Activated CD4-positive, alpha-beta memory T cell treated with anti-CD3 and anti-CD28 coated beads for 36 hours (primary cell): ENCODE measurements at places on chromosomes 6 and 20.
A peak's percentile ranks its signal among the peaks of the same experiment; 100 is the strongest.

DNA sequence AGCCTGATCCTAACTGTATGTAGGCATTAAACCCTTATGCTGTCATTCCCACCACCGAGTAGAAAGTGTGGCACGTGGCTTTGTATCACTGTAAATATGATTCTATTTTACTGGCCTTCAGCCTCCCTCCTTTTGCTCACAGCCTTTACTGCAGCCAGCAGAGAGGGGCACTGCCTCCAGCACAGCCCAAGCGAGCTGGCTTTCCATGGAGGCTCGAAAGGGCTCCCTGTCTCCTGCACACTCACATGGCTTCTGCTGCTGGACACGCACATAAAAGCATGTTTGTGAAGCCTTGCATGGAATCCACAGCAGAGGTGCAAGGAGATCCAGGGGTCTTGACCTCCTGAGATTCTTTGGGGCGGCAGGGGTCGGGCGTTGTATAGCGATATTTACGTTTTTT is 51.3 kb downstream of the RNASET2 start:
- H3K27ac ChIP-seq = no peak overlapping the region
- no peak overlapping the region for H3K4me3 ChIP-seq
- no peaks in the 10 kb centered on the region for H3K27me3 ChIP-seq
- H3K4me1 ChIP-seq = peaks cover 18% of the 10 kb centered on the region
- DNase-seq = no peak

DNA sequence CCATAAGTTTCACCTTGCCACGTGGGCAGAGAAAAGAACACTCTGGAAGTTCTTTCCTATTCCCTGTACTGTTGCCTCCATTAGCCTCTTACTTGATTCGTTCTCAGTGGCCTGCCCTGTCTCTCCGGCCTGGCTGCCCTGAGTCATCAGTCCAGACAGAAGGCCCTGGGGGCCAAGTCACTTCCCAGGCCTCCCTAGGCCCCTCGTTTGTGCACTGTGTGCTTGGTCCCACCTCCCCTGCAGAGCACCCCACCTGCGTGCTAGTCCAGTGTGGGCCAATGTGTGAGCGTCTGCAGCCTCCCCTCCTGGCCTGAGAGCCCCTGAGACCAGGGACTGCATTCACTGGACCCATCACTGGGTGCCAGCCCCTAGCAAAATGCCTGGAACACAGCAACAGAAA is 191.2 kb upstream of the RREB1 start:
- H3K4me1 ChIP-seq = peaks cover 17% of the 10 kb centered on the region
- H3K27ac ChIP-seq = no peak overlapping the region
- peaks cover 36% of the 10 kb centered on the region for H3K27me3 ChIP-seq
- no peak for DNase-seq
- no peaks in the 10 kb centered on the region for H3K36me3 ChIP-seq

GRCh38 chr6:45930420-45931040 is 85.1 kb downstream of the CLIC5 start:
- peaks cover 7% of the 10 kb centered on the region for H3K4me1 ChIP-seq
- H3K27ac ChIP-seq = no peak overlapping the region

DNA sequence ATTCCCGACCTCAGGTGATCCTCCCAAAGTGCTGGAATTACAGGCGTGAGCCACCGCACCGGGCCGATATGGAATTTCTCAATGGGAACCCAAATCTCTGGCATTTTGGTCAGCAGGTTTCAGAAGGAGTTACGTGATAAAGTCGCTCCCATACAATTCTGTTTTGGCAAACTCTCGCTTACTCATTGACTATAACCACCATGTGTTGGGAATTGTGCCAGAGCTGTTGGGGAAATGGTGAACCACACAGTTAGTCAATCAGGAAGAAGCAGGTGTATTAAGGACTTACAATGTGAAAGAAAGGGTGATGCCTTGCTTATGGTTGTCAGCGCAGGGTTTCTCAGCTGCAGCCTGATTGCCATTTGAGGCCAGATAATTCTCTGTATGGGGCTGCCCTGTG is 410.5 kb downstream of the QKI start:
- peaks cover 2% of the 10 kb centered on the region for H3K27me3 ChIP-seq
- no peak overlapping the region for H3K4me3 ChIP-seq
- H3K36me3 ChIP-seq = no peaks in the 10 kb centered on the region
- H3K4me1 ChIP-seq = no peaks in the 10 kb centered on the region
- DNase-seq = no peak

DNA sequence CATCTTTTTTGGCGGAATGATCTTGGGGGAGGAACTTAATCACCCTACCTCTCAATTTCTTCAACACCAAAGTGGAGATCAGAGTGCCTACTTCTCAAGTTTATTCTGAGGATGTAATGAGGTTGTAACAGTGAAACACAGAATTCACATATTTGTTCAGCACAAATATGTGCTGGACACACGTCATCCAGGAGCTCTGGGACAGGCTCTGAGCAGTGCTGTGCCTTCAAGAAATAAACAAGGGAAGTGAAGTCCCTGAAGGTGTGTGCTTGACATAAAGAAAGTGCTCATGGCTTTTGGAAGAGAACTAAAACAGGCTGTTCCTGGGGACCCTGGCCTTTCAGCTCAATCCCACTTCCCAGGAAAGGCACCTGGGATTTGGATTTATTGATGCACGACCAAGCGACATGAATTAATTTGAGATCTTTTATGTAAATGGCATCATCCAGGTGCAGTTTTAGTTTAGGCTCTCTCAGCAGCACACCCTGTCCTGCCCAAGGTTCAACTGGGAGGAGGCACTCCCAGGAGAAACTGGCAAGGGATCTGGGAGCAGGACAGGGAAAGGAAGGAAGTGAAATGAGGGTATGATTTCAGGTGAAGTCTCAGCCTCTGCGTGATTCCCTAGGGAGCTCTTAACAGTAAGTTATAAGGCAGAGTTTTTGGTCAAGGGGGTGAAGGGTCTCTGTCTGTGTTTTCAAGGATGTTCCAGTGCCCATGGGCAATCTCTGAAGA is 211.0 kb downstream of the FOXA2 start:
- no peaks in the 10 kb centered on the region for H3K36me3 ChIP-seq
- H3K27me3 ChIP-seq = no peaks in the 10 kb centered on the region
- no peak for DNase-seq
- no peaks in the 10 kb centered on the region for H3K4me1 ChIP-seq
- H3K4me3 ChIP-seq = no peak overlapping the region

DNA sequence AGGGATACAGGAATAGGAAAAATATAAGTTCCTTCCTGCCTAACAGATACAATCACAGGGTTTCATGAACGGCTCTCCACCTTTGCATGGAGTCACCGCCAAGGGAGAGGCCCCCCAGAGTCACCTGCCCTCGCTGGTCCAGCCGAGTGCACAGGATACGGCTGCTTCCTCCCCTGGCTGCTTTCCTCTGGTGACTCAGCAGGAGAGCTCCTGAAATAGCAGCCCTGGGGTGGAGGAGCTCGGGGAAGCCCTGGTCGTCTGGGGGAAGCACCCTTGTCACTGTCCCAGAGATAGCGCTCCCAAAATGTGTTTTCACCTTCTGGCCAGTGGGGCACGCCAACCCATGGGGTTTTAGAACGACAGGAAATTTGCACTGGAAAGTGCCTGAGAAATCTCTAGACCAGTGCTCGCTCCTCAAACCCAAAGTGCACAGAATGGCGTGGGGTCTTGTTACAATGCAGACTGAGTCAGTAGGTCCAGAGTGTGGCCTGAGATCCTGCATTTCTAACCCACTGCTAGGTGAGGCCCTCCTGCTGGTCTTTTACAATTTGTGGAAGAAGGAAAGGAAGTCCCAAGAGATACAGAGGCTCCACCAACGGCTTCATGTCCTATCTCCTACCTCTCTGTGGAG is 35.9 kb upstream of the FAM50B start:
- H3K27me3 ChIP-seq = no peaks in the 10 kb centered on the region
- DNase-seq = peak; percentile 30
- H3K36me3 ChIP-seq = no peaks in the 10 kb centered on the region
- H3K4me3 ChIP-seq = no peak overlapping the region
- H3K27ac ChIP-seq = no peak overlapping the region
- H3K4me1 ChIP-seq = no peaks in the 10 kb centered on the region

DNA sequence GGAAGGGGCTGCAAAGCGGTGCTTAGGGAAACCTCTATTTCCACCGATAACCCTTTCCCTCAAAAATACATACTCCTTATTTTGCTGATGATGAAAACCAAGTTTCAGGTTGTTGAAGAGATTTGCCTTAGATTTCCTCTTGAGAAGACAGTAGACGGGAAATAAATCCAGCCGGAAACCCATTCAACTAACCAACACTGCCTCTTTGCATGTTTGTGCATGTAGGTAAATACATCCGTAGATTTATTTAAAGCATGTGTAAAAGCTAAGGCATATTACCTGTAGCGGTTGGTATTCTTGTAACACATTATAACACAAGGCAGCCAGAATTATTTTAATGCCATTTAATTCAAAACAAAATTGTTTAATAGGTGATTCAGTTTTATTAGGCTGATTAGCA is 136.3 kb upstream of the SLC22A23 start:
- no peak overlapping the region for H3K4me3 ChIP-seq
- H3K27me3 ChIP-seq = peaks cover 9% of the 10 kb centered on the region
- no peaks in the 10 kb centered on the region for H3K36me3 ChIP-seq
- H3K27ac ChIP-seq = no peak overlapping the region

GRCh38 chr6:39369987-39370386 is 47.5 kb upstream of the KCNK16 start:
- no peak overlapping the region for H3K4me3 ChIP-seq
- H3K27me3 ChIP-seq = peaks cover 8% of the 10 kb centered on the region
- H3K4me1 ChIP-seq = no peaks in the 10 kb centered on the region
- no peak for DNase-seq

DNA sequence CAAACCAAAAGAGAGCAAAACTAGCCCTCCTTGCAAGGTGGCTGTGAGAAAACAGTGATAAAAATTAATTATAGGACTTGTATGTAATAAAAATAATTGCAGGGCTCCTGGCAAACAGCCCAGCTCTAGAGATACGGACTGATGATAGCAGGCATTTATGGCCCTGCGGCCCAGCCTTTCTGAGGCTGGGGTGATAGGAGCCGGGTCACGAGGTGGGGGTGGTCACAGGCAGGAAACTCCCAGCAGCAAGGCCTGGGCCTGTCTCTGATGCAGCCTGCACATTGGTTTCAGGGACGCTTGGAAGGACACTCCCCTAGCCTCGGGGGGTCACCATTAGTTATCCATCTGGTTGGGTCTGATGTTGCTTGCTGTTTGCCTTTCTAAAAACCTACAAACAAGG is 18.7 kb upstream of the TTPAL start:
- H3K27me3 ChIP-seq = no peaks in the 10 kb centered on the region
- no peak overlapping the region for H3K4me3 ChIP-seq
- DNase-seq = no peak
- no peaks in the 10 kb centered on the region for H3K4me1 ChIP-seq
- no peaks in the 10 kb centered on the region for H3K36me3 ChIP-seq

- H3K36me3 ChIP-seq = peaks cover 10% of the 10 kb centered on the region
- H3K27ac ChIP-seq = no peak overlapping the region
- peaks cover 3% of the 10 kb centered on the region for H3K4me1 ChIP-seq
- H3K27me3 ChIP-seq = no peaks in the 10 kb centered on the region
These were observed 499.9 kb downstream of the UTRN start for GRCh38 chr6:144785056-144785455.

DNA sequence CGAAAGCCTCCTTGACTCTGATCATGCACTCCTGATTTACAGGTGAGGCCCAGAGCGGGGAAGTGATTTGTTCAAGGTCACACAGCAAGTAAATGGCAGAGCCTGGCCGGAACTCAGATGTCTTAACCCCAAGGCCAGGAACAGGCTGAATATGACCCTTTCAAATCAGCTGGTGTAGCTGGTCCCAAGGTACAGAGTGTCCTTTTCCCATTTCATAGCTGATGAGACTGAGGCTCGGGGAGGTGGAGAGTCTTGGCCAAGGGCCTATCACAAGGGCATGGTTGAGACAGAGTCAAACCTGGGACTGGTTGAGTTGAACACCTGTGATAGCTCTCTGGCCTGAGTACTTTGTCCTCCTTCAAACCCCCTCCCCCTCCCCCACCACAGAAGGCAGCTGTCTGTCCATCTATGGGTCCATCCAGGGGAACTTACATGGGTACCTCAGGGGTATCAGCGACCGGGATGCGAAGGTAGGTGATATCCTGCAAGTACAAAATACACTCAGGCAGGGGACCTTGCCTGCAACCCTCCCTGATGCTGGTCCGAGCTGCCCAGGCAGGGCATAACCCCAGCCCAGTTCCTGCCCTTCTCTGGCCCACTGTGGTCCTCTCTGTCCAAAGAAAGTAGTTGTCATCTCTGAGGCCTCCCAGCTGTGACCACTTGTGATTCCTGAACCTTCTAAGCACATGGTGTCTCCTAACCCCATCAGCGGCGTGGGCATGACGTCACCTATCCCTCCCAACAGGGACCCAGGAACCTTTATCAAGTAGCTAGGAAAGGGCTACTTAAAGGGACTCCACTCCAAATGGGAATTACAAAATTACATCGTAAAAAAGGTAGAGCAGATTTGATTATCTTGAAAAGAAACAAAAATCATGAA is 5.6 kb downstream of the DUSP15 start:
- peaks cover 21% of the 10 kb centered on the region for H3K27me3 ChIP-seq
- no peak for DNase-seq
- no peak overlapping the region for H3K4me3 ChIP-seq
- peaks cover 7% of the 10 kb centered on the region for H3K4me1 ChIP-seq

DNA sequence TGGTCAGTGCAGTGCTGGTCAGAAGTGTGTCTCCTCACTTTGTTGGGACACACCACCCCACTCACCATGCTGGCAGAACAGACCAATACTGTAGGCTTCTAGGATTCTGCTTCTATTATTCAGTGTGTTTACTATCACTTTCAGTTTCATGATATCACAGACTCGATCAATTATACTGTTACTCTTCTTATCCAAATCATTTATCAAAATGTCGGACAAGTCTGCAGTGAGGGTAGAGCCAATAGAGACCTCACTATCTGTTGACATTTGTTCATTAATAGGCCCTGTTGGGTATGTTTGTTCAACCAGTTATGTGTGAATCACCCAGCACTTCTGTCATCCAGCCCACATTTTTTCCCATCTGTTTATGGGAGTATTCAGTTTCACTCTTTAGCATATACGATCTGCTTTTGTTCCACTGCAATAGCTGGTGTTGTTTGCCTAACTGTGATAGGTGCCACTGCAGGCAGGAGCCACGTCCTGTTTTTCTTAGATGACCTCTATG is 140.1 kb downstream of the NRN1 start:
- H3K27me3 ChIP-seq = no peaks in the 10 kb centered on the region
- peak; percentile 44 for DNase-seq

DNA sequence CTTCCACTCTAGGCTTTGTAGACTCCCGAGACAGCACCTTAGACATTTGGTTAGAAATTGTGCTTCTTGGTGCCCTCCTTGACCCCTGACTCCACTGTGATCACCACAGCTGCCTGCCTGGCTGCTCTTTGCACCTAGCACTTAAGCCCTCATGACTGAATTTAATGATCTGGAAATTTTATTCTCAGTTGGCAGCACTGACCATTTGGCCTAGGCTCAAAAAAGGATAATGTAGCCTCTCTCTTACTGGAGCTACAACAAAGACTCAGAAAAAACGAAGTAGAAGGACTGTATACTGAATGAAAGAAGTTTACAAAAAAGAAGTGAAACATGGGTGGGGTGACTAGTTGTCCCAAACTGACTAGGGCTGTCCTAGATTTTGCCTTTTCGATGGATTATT is 11.3 kb upstream of the ABRACL start:
- no peak for DNase-seq
- H3K36me3 ChIP-seq = no peaks in the 10 kb centered on the region
- no peaks in the 10 kb centered on the region for H3K27me3 ChIP-seq
- H3K4me3 ChIP-seq = no peak overlapping the region
